ENCODE measurements at places on chromosomes 1 and 21.
A peak's percentile ranks its signal among the peaks of the same experiment; 100 is the strongest.

- no peak for DNase-seq
These were observed 7.9 kb downstream of the WASF2 start for GRCh38 chr1:27481994-27482620.

DNA sequence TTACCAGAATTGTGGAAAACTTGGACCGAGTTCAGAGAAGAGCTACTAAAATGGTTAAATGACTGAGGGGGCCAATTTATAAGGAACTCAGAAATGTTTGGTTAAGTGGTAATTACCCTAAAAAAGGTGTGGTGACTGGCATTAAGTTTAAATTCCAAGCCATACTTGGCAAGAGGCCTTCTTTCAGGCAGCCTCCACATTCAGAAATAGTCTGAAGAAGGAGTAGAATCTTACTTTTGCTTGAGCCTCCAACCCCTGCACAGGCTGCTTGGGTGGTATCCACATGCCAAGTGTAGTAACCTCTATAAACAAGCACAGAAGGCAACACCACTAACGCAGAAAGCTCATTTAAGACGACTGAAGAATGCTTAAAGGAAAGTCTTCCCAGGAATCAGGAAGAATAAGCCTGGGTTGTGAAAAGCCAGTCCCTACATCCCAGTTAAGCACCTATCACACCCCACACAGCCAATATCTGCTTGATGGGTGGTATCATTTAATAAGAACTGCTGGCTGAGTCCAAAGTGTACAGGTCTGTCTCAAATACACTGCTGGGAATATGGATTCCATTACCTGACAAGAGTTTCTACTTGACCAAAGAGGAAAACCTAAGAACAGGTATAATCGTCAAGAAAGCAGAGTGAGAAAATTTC is 13.7 kb upstream of the GORAB start:
- DNase-seq = no peak

- no peak for DNase-seq
These were observed 78.6 kb downstream of the KCNN3 start for GRCh38 chr1:154791292-154792166.

- peak; percentile 2 for DNase-seq
These were observed 10.0 kb downstream of the LRRC53 start for GRCh38 chr1:74502432-74502831.

DNA sequence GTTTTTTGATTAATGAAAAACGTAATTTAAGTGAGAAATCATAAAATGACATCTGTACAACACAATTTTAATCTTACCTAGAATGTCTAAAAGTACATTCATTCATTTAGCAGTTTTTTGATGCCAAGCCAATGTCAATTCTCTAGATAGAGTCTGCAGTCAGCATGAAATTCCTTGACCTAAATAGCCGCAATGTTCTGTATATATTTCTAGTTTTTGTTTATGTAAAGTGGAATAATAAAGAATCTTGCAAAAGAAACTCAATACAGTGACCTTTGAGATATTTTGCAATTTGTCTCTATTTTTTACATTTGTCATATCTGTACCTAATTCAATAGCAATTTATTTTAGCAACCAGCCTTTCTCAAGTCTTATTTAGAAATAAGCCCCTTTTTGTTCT is 176.0 kb downstream of the ATP6V1G3 start:
- DNase-seq = no peak

DNA sequence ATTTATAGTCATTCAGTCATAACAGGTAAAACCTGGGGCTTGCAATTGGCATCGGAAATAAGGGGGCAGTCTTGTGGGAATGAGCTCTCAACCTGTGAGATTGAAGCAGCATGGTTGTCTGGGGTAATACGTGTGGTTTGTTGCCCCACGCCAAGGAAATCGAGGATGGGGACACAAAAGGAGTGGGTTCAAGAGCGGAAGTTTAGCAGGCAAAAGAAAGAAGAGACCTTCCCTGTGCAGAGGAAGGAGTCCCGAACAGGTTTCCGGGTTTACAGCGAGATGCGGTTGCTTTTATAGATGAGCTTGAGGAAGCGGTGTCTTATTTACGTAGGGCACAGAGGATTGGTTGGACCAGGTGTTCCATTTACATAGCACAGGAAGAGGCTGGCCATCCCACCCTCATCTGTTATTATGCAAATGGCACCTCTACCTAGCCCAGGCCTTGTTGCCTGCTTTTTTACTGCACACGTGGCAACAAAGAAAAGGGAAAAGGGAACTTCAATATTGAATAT is 37.3 kb downstream of the IFNAR1 start:
- no peak for DNase-seq

- no peak for DNase-seq
These were observed 31.0 kb downstream of the UROD start for GRCh38 chr1:45043094-45043493.

DNA sequence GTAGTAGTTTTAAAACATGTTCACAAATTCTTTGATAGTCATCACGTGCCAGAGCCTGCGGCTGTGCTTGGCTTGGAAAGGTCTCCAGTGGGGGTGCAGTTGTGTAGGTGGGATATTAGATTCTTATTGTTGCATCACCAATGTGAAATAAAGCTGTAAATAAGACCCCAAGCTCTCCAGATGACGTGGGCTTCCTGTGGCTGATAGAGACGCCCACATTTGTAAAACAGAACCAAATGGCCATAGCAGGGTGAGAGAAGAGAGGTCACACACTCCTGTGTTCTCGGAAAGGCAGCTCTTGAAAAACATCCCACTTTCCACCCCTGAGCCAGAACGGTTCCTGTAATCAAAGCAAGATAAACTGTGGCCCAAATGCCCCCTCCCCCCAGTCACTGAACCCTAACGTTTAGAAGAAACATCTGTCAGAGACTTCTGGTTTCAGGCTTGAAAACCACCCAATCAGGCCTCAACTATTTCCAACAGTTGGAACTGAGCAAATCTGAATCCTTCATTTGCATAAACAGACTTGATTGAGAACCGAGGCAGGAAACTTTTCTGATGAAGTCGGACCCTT is 6.6 kb upstream of the NTPCR start:
- no peak for DNase-seq

DNA sequence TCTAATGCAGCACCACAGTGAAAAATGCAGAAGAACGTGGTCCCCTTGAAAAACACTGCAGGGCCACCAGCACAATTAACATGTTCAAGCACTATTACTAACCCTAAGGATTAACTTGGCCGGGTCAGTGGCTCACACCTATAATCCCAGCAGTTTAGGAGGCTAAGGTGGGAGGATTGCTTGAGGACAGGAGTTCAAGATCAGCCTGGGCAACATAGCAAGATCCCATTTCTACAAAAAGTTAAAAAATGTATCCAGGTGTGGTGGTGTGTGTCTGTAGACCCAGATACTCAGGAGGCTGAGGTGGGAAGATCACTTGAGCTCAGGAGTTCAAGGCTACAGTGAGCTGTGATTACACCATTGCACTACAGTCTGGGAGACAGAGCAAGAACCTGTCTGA is 2.9 kb downstream of the ARNT start:
- no peak for DNase-seq

- peak; percentile 96 for DNase-seq
These were observed 638 bp upstream of the TUFT1 start for GRCh38 chr1:151539321-151540020.
